Aorta (tissue), 5 donors: ENCODE measurements at places on chromosomes 4 and X.

GRCh38 chrX:120839491-120839890, 36.2 kb downstream of the CT47B1 start:
- DNase-seq, result no peak

DNA sequence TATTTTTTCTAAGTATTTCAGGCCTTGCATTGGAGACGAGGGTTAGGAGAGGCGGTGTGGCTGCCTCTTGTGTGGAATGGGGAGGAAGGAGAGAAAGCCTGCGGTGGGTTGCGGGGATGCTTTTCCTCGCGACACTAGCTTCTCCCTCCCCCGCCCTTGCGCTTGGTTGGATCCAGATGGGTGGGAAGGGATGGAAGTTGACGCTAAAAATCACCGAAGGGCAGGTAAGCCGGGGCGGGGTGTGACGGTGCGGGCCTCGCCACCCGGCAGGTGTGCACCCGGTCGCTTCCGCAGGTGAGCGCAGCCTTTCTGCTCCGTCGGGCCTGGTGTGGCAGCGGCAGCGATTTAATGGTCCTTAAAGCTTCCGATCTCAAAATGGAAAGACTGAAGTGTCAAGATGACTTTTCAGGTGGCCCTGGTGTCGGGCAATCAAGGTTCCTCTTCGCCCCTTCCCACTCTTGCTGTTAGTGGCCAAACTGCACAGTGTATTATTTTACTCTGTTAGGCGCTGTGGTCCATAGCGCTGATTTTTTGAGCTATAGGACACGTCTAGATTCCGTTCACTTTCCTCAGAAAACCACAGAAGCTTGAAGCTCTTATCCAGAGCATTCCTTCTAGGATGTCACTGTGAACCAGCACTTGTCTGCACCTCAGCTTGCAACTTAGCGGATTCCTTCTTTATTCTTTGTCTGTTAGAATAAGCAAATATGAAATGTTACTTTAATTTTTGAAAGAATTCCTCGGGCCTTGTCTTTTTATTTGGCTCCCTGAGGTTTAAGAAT, 765 bp downstream of the ENOPH1 start:
- no peak for DNase-seq

DNA sequence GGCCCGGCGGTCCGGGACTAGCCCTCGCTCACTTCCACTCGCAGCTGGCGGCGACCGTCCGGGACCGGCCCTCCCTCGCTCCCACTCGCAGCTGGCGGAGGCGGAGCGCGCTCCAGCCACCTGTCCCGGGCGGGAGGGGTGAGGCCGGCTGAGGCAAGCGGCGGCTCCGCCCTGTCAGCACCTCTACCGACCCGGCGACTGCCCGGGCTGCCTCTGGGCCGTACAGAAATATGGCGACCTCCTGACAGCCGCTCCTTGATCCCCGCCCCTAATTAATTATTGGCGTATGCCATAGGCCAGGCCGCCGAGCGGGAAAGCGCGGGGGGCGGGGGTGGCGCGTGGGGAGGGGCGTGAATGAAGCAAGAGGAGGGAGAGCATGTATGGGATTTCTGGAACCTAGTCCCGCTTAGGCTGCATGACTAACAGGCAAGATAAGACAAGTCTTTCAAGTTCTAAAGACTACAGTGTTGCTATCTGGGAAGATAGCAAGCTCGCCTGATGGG, at the start of gene MORC4:
Gene MORC4, minus strand, starts transcription at position 200 of the 503 bp plus-strand sequence. CDS start 243 bp downstream, outside the sequence.
- peak; percentile 93 for DNase-seq

DNA sequence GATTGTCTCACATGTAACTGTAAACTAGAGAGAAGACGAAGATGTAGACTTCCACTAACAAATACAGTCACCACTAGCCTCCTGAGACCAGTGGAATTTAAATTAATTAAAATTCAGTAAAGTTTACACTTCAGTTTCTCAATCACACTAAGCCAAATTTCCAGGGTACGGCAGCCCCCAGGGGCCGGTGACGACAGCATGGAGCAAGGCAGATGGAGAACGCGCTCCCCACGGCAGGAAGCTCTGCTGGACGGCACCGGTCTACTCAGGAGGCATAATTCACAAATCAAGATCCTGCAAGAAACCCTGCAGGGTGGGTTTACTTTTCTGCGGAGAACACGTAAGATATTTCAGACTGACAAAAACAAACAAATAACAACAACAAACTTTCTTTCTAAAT, 80.7 kb downstream of the FAT1 start:
- no peak for DNase-seq

GRCh38 chrX:11566173-11566572, 99.5 kb downstream of the ARHGAP6 start:
- no peak for DNase-seq

DNA sequence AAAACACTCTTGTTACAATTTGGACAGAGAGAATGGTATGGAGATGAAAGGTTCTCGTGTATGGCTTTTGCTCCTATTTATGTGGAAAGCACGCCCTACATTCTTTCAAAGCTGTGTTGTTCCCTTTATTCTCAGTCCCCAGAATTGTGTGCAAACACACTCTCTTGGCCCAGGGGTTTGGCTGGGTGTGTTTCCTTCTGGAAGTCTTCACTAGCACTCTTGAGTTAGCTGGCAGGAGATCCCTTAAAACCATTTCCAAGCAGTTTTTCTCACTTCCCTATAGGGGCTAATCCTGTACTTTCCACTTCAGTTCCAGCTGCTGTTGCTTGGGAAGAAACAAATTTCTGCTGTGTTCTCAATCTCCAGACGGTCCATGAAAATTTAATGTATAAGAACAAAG, 35.1 kb downstream of the FHL1 start:
- no peak for DNase-seq

GRCh38 chrX:49959602-49960001, 37.2 kb downstream of the CLCN5 start:
- DNase-seq, result no peak

DNA sequence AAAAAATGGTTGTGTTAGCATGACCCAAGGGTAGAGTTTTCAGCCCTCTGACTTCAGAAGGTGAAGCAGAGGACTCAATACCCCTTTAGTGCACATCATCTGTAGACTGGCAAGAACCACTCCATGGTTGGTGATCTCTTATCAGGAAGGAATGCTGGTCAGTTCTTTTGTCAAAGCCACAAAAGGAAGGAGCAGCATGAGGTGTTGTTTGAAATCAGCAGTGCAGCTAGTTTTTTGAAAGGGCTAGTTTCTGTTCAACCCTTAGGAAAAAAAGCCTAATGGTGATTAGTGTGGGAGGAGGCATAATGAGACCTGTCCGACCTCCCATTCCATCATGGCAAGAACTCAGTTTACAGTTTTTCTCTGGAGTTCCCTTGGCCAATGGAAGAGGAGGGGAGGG, 362.0 kb upstream of the CT83 start:
- DNase-seq, result no peak

- DNase-seq, result no peak
Measured at GRCh38 chr4:105306820-105307219, 160.1 kb downstream of the TET2 start.

DNA sequence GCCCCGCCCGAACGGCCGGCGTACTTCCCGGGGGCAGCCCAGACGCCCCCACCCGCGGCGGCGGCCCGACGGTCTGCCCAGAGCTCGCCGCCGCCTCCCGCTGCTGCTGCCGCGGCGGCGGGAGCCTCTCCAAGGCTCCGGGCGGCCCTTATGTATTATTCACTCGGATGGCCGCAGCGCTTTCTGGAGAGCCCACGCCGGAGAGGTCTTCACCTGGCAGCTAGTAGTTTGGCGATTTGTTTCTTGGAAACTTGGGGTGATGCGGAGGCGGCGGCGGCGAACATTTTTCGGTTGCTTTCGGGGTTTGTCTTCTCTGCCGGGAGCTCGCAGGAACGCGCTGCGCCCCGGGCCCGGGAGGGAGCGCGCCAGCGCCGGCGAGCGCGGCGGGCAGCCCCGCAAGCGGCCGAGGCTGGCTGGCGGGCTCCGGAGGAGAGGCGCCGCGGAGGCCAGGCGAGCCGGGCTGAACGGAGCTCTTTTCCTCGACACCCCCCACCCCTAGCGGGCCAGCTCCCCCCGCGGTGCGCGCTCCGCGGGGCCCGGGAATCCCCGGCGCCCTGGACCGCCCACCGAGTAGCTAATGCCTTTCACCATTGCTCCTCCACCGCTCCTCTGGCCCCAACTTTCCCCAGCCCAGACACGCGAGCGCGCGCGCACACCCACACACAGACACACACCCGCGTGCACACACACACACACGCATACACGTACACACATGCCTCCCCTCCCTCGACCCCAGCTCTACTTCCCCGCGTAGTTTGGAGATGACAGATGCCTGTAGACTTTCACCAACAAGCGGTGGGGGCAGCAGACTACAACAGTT, 113.5 kb downstream of the DHX15 start:
- peak; percentile 81 for DNase-seq

DNA sequence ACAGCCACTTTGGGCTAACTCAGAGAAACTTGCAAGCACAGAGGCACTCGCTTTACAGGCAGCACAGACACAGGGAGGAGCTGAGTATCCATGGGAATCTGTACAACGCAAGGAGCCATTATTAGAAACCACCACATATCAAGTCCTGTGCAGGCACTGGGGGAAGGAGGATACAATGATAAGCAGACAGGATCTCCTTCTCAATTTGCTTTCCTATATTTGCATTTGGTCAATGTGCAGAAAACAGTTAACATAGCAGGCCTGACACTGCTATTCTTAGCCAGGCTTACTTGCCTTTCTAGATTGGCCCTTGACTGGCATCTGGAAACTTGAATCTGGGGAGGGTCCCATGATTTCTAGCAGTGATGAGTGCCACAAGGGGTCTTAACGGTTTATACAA, 65.8 kb downstream of the TEC start:
- no peak for DNase-seq

GRCh38 chr4:82799006-82799881, 648 bp upstream of the SCD5 start:
- no peak for DNase-seq

DNA sequence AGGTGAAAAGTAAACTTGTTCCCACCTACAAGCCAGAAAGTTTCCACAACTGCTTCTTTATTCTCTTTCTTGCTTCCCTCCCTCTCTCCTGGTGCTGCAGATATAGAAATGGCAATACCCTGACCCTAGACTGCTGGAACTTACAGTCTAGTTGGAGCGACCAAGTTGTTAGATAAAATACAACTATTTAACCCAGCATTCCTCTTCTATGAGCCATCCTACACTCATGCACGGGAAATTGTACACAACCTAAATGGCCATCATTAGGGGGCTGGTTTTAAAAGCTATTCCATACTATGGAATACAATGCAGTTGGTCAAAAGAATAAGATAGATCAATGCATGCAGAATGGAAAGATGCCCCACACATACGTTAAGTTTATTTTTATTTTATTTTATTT, 41.1 kb downstream of the PJA1 start:
- no peak for DNase-seq

GRCh38 chr4:7842384-7843279, 97.0 kb downstream of the AFAP1 start:
- peak; percentile 86 for DNase-seq

- DNase-seq, result no peak
Measured at GRCh38 chr4:156642161-156642560, 329.4 kb downstream of the PDGFC start.

DNA sequence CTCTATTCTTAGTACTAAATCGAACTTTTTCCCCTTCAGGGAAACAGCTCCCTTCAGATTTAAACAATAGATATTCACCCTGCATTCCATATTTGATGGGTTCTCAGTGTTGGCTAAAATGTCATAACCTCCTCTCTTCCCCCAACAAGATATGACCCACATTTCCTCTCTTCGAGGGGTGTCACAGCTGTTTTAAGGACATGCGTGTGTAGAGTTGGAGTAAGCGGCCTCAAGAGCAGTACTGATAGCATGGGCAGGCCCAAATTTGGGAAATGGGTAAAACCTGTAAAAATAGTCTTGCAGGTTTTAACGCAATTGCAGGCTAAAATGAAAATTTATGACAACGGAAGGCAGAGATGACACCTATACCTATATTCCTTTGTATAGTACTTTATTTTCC, 28.7 kb downstream of the SAT1 start:
- DNase-seq, result no peak

- DNase-seq, result no peak
Measured at GRCh38 chrX:35046660-35047296, 104.2 kb downstream of the FAM47B start.

DNA sequence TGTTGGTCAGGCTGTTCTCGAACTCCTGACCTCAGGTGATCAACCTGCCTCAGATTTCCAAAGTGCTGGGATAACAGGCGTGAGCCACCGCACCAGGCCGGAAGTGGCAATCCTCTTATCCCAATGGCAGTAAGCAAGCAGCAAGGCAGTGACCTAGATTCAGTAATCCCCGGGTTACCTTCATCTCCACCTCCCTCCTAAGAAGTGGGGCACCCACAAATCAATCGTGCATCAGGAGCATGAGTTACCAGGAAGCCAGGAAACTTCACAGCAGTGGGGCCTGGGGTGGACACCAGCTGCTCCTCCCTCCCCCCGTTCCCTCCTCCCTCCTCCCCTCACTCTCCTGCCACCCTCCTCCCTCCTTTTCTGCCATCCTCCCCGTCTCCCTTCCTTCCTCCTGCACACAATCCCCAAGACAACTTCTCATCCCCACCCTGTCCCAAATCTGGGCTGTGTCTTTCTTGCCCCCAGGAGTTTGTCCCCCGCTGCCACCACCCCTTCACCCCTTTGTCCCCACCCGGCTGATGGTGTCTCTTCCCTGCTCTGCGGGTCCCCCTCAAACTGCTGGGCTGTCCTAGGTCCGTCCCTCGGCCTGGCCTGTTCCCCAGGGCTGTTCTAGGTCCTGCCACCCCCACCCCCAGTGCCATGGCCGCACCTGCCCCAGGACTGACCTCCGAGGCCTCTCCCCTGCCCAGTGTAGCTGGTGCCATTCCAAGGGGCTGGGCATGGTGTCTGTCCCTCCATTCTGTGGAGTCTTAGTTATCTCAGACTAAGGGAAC, 2.2 kb downstream of the PDE6B start:
- peak; percentile 20 for DNase-seq

DNA sequence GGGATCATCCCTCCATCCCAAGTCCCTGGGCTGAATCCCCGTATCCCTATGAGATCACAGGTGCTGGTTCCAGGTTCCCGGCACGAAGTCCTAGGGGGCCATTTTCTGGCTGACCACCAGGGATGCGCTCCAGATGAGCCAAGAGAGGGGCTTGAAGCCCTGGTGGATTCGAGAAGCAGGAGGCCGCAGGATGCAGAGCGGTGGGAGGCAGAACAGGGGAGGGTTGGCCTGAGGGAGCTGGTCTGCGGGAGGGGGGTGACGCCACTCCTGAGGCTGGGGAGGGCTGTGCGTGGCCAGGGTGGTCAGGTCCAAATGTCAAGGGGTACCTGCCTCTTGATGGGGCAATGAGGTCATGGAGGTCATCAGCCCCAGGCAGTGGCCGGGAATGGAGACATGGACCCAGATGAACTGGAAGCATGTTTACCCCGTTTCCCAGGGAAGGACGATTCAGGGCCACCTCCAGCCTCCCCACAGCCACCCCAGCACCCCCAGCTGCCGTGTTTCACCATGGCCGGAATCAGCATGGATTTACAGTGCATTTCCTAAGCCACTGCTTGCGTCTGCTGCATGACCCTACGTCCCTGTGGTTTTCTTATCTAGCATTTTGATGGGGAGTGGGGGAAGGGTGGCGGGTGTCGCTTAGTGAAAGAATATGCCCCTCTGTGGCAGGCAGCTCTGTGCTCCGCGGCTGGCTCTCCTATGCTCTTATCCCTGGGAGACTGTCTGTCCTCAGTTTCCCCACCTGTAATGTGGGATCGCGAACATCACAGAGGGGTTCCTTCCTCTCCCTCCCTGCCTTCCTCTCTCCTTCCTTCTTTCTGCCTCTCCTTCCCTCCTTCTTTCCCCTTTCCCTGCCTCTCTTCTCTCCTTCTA, 17.0 kb upstream of the HTRA3 start:
- no peak for DNase-seq

- DNase-seq, result no peak
Measured at GRCh38 chr4:146369446-146369845, 152.3 kb downstream of the SLC10A7 start.
